Esophagus squamous epithelium (tissue), 5 donors: ENCODE measurements at places on chromosomes 12 and 14. TPM values are rescaled to one million over a fixed set of nuclear protein-coding genes. Genes with fewer than 3 reads are reported as not detected.

- H3K27me3 ChIP-seq = no peaks in the 10 kb centered on the region
- peaks cover 21% of the 10 kb centered on the region for H3K4me1 ChIP-seq
- no peak for DNase-seq
- no peak overlapping the region for H3K27ac ChIP-seq
These were observed 20.5 kb downstream of the FNTB start for GRCh38 chr14:65007202-65007601.

The EML1 gene
- 11.5 TPM for total RNA-seq

DNA sequence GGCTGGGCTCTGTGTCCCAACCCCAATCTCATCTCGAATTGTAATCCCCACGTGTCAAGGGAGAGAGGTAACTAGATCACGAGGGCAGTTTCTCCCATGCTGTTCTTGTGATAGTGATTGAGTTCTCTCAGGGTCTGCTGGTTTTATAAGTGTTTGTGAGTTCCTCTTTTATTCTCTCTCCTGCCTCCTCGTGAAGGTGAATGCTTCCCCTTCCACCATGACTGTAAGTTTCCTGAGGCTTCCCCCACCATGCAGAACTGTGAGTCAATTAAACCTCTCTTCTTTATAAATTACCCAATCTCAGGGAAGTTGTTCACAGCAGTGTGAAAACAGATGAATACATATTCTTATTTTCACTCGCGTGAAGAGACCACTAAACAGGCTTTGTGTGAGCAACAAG lies 148.2 kb downstream of the TMEM30B start:
- no peaks in the 10 kb centered on the region for H3K36me3 ChIP-seq
- H3K4me1 ChIP-seq = no peaks in the 10 kb centered on the region
- no peak for DNase-seq
- no peaks in the 10 kb centered on the region for H3K27me3 ChIP-seq
- H3K27ac ChIP-seq = no peak overlapping the region

The TAS2R10 gene
- not detected for total RNA-seq

GRCh38 chr14:57057803-57058202 lies 210.9 kb downstream of the EXOC5 start:
- no peaks in the 10 kb centered on the region for H3K4me1 ChIP-seq
- H3K36me3 ChIP-seq = no peaks in the 10 kb centered on the region
- no peak overlapping the region for H3K4me3 ChIP-seq
- no peaks in the 10 kb centered on the region for H3K27me3 ChIP-seq
